ENCODE measurements at places on chromosomes 12 and 14.

DNA sequence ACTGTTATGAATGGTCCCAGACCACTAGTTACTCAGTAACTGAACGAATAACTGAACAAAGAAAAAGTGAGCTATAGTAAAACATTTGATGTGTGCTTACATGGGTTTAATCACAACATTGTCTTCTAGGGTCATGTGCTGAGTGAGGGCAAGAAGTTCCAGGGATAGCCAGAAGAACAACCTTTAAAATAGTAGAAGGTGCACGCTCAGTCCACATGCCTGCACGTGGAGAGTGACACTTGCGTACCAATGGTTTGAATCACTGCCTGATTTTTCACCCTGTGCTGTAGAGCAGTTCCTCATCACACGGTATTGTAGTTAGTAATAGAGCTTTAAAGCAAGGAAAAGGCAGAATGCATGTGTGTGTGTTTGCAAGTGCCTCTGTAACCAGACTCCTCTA is 224.2 kb downstream of the EGLN3 start:
- no peak for DNase-seq

DNA sequence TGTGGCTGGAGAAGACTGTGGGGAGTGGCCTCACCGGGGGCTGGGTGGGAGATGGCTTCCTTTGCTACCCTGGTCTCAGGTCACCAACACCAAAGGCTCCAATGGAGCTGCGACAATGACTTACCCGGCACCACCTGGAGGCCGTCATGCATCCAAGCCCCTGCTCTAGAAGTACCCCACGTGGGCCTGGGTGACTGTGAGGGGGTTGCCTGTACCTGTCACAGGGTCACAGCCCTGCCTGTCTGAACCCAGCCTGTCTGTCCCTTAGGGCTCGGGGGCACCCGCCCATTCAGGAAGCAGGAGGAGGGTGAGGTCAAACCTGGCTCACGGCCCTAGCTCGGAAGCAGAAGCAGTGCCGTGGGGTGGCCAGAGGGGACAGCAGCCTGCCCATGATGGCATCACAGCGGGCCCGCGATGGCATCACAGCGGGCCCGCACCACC is 18.9 kb downstream of the ABCB9 start:
- DNase-seq, result no peak

DNA sequence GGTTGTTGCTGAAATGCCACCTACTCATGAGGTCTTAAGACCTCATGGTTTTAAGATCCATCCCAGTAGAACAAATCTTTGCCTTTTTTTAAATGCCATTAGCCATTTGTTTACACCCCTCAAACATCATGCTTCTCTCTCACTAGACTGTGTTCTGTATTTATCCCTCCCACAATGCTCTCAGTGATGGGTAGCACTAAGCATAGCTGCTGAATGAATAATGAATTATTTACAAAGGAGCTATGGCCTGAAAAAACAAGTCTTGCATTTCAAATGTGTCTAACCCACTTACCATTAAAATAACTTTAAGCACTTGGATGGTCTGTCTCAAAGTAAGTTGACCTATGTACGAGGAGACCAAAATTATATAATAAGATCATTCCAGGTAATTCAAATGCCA is 334.5 kb downstream of the PAWR start:
- DNase-seq, result no peak

DNA sequence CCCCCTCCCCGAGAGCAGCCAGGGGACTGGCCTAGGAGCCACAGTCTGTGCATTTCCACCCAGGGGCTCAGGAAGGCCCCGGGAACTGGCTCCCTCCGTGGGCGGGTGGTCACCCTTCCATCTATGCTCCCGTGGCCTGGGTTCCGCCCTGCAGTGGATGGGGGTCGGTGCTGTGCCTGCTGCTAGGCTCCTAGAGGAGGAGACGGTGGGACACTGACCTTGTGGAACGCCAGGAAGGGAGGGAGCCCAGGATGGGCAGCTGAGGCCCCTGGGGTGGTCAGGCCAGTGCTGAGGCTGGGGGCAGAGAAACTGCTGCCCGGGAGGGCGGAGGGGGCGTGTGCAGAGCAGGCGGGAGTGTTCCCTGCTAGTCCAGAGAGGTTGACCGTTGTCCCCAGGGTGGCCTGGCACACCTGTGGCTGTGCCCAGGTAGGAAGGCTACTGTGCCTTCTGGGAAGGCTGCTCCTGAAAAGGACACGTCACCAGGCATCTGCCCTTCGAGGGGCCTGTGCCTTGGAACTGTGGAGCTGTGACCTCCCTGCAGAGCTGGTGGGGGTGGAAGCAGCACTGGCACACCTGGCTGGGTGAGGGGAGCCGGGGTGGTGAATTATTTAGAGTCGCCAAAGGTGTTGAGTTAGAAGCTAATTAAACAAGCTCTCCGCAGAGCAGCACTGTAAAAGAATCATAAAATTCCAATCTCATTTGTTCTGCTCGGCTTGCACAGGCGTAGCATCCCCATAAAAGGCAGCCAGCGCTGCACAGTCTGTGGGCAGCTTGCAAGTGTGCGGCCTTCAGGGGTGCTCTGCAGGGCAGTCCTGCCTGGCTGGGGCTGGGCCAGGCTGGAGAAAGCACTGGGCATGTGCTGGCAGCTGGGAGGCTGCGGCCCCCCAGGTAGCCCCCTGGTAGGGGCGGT is 145.1 kb downstream of the KIF26A start:
- no peak for DNase-seq

- no peak for DNase-seq
Measured at GRCh38 chr14:74786796-74787315, 23.7 kb downstream of the YLPM1 start.

- no peak for DNase-seq
Measured at GRCh38 chr12:76073561-76073960, 10.9 kb downstream of the NAP1L1 start.

GRCh38 chr12:53044896-53045695 is 4.8 kb upstream of the TNS2 start:
- DNase-seq, result no peak

- DNase-seq, result no peak
Measured at GRCh38 chr14:61154641-61155040, 126.5 kb downstream of the TMEM30B start.

GRCh38 chr14:68020999-68021663 is 201.6 kb downstream of the RAD51B start:
- no peak for DNase-seq

Data from SHP77 (cell line).